ACHN (cell line): ENCODE measurements at places on chromosomes 2 and 18.

- DNase-seq = no peak
Observed at GRCh38 chr2:197269815-197270214, 40.8 kb downstream of the ANKRD44 start.

- DNase-seq = no peak
Observed at GRCh38 chr2:8265476-8266226, 416.2 kb upstream of the ID2 start.

- DNase-seq = no peak
Observed at GRCh38 chr2:3595404-3595803, 492 bp downstream of the COLEC11 start.

DNA sequence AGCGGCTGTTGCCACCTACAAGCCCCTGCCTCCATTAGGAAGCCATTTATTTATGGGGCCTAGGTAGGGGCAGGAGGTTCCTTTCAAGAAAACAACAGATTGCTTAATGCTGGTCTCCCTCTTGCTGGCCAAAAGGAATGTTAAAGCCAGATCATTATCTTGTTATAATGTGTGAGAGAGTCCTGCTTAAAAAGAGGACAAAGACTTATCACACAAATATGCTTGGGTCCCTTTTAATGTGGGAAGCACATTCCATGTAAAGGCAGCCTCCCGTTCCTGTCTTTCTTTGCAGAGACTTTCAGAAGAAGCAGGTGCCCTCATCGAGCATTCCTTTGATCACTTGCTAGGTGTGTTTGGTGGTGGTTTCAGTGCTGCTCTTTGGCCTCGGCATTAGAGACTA, 76.4 kb downstream of the AGAP1 start:
- no peak for DNase-seq

GRCh38 chr2:219495531-219496122, 3.1 kb upstream of the GMPPA start:
- DNase-seq = peak; percentile 83

- DNase-seq = no peak
Observed at GRCh38 chr2:8217468-8218030, 464.3 kb upstream of the ID2 start.

DNA sequence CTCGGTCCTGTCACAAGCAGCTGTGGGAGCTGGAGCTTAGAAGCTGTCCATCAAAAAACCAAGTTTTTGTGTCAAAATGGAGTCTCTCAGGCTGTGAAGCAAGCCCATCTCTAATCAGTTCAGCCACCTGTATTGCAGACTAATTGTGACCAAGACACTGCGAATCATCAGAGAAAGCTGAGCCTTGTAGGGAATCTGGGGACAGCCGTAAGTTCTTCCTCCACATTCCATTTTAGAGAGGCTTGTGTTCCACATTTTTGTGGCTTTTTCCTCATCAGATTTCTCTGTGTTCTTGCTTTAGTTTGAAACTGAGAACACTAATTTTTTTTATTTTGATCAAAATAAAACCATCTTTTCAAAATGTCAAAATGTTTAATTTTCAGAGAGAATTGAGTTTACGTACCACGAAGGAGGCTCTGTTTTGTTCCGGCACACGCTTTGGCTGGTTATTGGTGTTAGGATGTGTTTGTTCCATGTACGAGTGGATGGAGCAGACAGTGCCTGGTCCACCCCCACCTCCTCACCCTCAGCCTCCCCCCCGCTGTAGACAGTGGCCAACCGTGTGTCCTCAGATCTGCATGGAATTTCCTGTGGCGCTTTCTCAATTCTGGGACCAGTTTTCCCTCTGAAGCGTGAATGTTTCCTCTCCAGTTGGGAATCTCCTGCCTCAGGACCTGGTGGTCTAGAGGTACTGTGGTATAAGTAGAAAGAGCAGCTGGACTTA, 140.8 kb downstream of the AGAP1 start:
- no peak for DNase-seq

- DNase-seq = peak; percentile 73
Observed at GRCh38 chr2:9658972-9659371, 28.2 kb upstream of the YWHAQ start.

DNA sequence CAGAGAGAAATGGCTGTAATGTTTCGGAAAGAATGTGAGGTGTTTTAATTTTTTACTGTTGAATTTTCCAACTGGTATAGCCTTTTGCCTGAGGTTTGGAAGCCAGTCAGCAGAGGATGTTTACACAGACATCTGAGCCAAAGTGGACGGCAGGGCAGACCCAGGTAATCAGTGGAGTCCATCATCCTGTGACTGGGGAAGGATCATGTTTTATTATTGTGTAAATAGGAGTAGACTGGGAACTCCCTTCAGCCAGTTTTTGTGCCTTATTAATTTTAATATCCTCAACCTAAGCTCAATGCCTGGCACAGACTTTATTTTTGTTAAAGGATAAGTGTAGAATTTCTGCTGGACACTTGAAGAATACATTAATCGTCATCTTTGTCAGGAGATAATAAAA, 142.0 kb upstream of the GAREM1 start:
- no peak for DNase-seq

DNA sequence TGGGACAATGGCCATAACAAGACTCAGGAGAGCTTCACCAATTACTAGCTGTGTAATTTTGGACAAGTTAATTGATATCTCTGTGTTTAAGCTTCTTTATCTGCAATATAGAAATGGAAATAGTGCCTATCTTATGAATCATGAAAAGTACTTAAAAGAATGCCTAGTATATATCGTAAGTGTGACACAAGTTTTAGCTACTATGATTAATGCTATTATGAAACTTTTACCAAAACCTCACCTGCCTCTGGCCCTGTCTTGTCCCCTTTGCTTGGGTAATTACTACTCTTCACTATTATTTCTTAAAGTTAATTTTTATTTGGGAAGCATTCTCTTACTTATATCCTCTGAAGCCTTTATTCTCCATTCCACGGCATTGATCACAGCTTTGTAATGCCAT, 75.0 kb upstream of the NETO1 start:
- no peak for DNase-seq

- peak; percentile 22 for DNase-seq
Observed at GRCh38 chr2:221958224-221958623, 340.6 kb downstream of the PAX3 start.

DNA sequence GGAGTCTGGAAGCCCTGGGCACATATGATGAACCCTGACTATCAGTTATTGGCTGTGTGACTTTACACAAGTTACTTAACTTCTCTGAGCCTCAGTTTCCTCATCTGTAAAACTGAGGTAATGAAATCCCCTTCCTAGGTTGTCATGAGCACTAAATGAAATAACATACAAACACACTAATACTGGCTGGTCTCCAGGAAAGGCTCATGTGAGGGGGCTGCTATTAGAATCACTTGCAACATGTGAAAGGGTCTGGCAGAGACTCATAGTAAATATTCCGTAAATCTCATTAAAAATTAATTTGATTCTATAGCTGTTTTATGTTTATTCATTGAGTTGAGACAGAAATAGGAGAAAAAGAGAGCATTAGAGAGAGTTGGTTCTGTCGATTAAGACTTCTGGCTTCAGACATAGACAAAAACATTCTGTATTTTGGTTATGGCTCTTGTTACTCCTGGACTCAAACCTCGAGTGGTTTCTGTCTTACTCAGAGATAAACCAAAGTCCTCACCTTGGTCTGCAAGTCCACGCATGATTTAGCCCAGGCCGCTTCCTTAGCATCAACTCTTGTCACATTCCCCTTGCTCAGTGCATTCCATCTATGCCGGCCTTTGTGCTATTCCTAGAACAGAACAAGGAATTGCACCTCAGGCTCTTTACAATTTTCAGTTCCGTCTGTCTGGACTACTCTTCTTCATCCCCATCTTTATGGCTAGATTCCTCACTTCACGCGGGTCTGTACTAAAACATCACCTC, 139.1 kb downstream of the NXPH2 start:
- no peak for DNase-seq
